ENCODE measurements at places on chromosomes 16 and 17.

DNA sequence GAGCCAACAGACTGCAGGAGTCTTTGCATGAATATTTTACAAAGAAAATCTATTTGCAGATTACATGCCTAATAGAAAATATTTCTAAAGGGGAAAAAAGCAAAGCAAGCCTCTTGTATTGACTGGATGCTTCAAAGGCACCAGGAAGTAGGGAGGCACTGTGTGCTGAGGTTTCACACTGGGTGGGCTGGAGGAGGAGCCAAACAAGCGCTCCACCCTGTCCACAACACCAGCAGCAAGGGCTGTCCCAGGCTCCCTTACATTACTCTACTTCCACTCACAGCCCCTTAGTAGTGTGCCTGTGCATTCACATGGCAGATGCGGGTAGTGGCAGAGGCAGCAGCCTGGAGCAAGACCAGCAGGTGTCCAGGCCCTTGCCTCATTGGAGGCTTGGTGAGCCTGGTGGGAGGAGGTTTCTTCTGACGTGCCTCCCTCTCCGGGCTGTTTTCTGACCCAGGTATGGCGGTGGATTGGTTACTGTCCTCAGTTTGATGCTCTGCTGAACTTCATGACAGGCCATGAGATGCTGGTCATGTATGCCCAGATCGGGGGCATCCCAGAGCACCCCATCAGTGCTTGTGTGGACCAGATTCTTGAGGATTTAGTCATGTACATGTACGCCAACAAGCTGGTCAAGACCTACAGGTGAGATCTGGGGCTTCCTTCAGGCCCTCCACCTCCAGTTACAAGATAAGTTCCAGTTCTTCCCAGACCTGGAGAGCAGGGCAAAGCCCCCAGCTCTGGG lies 7.0 kb upstream of the CCNF start:
- DNase-seq, result no peak

- no peak for DNase-seq
Observed at GRCh38 chr16:86951041-86951822, 366.0 kb downstream of the C16orf95 start.

- no peak for DNase-seq
Observed at GRCh38 chr17:78429618-78429995, 51.2 kb downstream of the PGS1 start.

- DNase-seq, result no peak
Observed at GRCh38 chr16:50613964-50614474, 65.8 kb downstream of the NKD1 start.

GRCh38 chr17:37465069-37465616 lies 24.5 kb upstream of the DUSP14 start:
- no peak for DNase-seq

- DNase-seq, result no peak
Observed at GRCh38 chr17:73043686-73044581, 48.6 kb downstream of the SLC39A11 start.

- DNase-seq, result peak; percentile 74
Observed at GRCh38 chr17:78748730-78749317, 33.2 kb downstream of the CYTH1 start.

All from effector CD4-positive, alpha-beta T cell (primary cell).